Sigmoid colon (tissue), 7 donors: ENCODE measurements at places on chromosomes 5 and 9. TPM values are rescaled to one million over a fixed set of nuclear protein-coding genes. Genes with fewer than 3 reads are reported as not detected.

GRCh38 chr5:140213370-140213983 is 38.5 kb downstream of the CYSTM1 start:
- no peak for DNase-seq
- H3K27ac ChIP-seq, result no peak overlapping the region
- H3K4me3 ChIP-seq, result no peak overlapping the region
- H3K27me3 ChIP-seq, result no peaks in the 10 kb centered on the region
- no peaks in the 10 kb centered on the region for H3K36me3 ChIP-seq

DNA sequence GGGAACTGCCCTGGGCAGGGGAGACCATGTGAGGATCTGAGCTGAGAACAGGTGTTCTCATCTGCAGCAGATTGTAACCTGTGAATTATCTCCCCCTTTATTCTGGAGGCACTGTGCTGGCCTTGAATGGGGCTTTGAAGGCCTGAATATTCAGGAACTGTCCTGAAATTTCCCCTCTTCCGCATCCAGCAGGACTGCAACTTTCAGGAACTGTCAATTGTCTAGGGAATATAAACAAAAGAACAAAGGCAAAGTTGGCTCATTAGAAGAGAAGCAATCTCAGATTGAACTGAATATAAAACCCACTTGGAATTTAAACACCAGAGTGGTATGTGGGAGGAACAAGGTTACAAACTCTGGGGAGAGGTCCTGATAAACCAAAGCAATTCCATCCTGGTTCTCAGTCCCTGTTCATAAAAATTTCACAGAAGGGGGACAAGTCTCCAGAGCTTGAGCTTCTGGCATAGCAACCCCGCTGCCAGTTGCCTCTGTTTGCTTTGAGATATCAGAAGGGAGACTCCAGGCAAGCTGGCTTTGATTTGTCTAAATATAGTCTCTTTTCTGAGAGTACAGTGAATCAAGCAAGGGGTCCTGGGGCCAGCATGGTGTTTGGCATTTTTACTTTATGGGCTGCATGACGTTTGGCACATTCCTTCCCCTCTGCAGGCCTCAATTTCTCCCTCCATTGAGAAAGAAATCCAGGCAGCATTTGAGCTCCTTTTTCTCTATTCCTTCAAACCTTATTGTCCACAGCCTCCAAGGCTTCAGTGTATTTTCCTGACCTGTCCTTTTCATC is 47.5 kb downstream of the ADRB2 start:
- H3K36me3 ChIP-seq, result no peaks in the 10 kb centered on the region
- no peak for DNase-seq
- H3K27ac ChIP-seq, result no peak overlapping the region

GRCh38 chr5:16413166-16413860 is 52.3 kb downstream of the ZNF622 start:
- H3K4me1 ChIP-seq, result no peaks in the 10 kb centered on the region
- DNase-seq, result no peak
- no peak overlapping the region for H3K4me3 ChIP-seq
- no peaks in the 10 kb centered on the region for H3K36me3 ChIP-seq

DNA sequence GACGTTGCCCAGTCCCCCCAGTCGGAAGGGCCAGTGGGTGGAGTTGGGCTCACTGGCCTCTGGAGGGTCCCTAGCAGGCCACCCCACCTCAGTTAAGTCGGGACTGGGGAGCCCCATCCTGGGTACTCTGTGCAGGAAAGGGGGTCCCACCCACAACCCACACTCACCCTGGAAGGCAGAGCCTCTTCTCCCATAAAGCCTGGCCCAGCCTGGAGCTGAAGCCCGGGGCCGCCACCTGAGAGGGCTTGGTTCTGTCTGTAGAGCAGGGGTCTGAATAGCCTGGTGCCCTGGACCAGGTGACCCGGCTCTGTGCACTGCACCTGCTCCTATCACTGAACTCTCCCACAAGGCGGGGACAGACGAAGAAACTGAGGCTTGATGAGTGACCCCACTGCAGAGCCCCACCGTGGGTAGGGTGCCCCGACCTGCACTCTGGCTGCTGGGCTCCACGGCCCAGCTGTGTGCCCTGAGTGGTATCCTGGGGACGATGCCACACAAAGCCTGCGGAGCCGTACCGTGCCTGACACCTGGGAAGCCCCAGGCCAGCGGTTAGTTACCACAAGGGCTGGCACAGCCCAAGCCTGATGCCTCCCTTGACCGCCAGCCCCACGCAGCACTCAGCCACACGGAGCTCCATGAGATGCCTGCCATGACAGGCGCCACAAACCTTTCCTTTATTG is 7.3 kb downstream of the PTGES2 start:
- no peaks in the 10 kb centered on the region for H3K27me3 ChIP-seq
- H3K4me3 ChIP-seq, result no peak overlapping the region
- H3K36me3 ChIP-seq, result peaks cover 48% of the 10 kb centered on the region
- H3K4me1 ChIP-seq, result peaks cover 14% of the 10 kb centered on the region

GRCh38 chr9:17928768-17929167 is 349.9 kb downstream of the SH3GL2 start:
- H3K4me3 ChIP-seq, result no peak overlapping the region
- no peak overlapping the region for H3K27ac ChIP-seq
- H3K27me3 ChIP-seq, result no peaks in the 10 kb centered on the region
- no peaks in the 10 kb centered on the region for H3K36me3 ChIP-seq
- DNase-seq, result no peak
- H3K4me1 ChIP-seq, result no peaks in the 10 kb centered on the region

DNA sequence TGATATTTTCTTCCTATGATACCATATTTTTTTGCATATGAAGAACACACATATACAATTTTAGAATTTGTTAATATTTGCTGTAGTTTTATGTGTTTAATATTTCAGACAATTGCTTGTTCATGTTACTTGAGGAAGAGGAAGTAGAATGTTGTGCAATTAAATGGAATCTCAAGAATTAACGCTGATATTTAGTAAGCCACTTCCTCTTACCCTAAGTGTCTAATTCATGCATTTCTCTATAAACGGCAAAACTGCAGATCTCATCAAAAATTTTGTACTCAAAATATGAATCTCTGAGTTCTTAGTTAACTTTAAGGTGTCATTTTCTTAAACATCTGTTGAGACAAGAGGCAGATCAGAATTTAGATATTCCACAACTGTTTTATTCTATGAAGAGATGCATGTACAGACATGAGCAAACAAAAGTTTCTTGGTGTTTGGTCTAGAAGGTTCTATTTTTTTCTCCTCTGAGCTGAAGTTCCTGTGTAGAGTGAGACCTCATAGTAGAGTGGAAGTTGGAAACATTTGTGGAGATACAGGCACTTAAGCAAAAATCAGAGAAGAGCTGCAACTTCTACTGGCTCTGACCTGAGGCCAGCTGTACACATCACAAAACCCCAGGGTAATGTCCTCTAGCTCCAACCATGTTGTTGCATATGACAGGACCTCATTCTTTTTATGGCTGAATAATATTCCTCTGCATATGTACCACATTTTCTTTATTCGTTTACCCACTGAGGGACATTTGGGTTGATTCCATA is 16.6 kb upstream of the TGFBI start:
- no peak overlapping the region for H3K4me3 ChIP-seq
- H3K36me3 ChIP-seq, result no peaks in the 10 kb centered on the region
- H3K27me3 ChIP-seq, result no peaks in the 10 kb centered on the region
- peak overlapping the region; percentile 28 for H3K27ac ChIP-seq
- peaks cover 22% of the 10 kb centered on the region for H3K4me1 ChIP-seq

- H3K27ac ChIP-seq, result peak overlapping the region; percentile 81
- no peak overlapping the region for H3K4me3 ChIP-seq
- H3K36me3 ChIP-seq, result no peaks in the 10 kb centered on the region
- peaks cover 20% of the 10 kb centered on the region for H3K4me1 ChIP-seq
- no peak for DNase-seq
Measured at GRCh38 chr9:108443019-108443633, 412.7 kb downstream of the ACTL7B start.

DNA sequence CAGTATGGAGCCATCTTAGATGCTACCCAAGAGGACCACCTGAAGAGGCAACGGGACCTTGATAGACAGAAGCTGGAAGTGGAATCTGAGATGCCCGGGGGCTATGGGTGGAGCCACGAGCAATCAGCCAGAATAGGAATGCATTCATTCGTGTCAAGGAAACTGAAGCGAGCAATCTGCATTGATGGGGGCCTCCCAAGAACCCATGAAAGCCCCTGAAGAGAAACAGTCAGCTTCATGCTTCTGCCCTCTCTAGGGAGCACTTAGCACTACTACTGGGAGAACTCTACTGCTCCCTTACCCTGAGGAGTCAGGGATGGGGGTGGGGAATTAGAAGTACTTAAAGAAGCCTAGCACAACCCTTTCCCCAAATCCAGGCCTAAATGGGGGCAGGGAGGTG is 51.9 kb upstream of the TCERG1 start:
- H3K36me3 ChIP-seq, result no peaks in the 10 kb centered on the region
- H3K4me3 ChIP-seq, result no peak overlapping the region
- no peaks in the 10 kb centered on the region for H3K27me3 ChIP-seq
- no peak for DNase-seq
- H3K27ac ChIP-seq, result no peak overlapping the region

- H3K4me3 ChIP-seq, result no peak overlapping the region
- peak overlapping the region; percentile 33 for H3K27ac ChIP-seq
- H3K4me1 ChIP-seq, result no peaks in the 10 kb centered on the region
Measured at GRCh38 chr5:38758774-38759600, 86.8 kb upstream of the OSMR start.

DNA sequence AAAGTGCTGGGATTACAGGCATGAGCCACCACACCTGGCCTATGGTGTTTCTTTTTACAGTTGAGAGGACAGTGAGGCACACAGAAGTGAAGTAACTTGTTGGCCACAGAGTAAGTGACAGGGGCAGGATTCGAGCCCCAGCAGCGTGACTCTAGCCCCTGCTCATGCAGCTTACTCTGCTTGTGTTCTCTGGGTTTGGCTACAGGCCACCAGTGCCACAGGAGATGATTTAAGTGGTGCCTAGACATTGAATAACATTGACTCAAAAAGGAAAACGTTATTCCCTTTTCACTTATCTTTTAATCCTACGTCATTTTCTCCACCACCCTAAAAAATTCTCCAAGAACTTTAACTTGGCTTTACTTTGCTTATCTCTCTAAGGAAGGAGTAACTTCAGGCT is 61.4 kb downstream of the SNX24 start:
- no peaks in the 10 kb centered on the region for H3K36me3 ChIP-seq
- no peaks in the 10 kb centered on the region for H3K4me1 ChIP-seq
- no peak overlapping the region for H3K4me3 ChIP-seq
- no peaks in the 10 kb centered on the region for H3K27me3 ChIP-seq
- H3K27ac ChIP-seq, result no peak overlapping the region

- H3K4me3 ChIP-seq, result no peak overlapping the region
- no peaks in the 10 kb centered on the region for H3K4me1 ChIP-seq
- H3K27me3 ChIP-seq, result no peaks in the 10 kb centered on the region
- DNase-seq, result no peak
- peaks cover 72% of the 10 kb centered on the region for H3K36me3 ChIP-seq
Measured at GRCh38 chr5:149617760-149618306, 36.5 kb downstream of the ARHGEF37 start.

- H3K4me3 ChIP-seq, result no peak overlapping the region
- H3K36me3 ChIP-seq, result no peaks in the 10 kb centered on the region
- DNase-seq, result peak; percentile 71
- no peak overlapping the region for H3K27ac ChIP-seq
- no peaks in the 10 kb centered on the region for H3K27me3 ChIP-seq
- no peaks in the 10 kb centered on the region for H3K4me1 ChIP-seq
Measured at GRCh38 chr5:142906863-142907671, 136.9 kb downstream of the ARHGAP26 start.

DNA sequence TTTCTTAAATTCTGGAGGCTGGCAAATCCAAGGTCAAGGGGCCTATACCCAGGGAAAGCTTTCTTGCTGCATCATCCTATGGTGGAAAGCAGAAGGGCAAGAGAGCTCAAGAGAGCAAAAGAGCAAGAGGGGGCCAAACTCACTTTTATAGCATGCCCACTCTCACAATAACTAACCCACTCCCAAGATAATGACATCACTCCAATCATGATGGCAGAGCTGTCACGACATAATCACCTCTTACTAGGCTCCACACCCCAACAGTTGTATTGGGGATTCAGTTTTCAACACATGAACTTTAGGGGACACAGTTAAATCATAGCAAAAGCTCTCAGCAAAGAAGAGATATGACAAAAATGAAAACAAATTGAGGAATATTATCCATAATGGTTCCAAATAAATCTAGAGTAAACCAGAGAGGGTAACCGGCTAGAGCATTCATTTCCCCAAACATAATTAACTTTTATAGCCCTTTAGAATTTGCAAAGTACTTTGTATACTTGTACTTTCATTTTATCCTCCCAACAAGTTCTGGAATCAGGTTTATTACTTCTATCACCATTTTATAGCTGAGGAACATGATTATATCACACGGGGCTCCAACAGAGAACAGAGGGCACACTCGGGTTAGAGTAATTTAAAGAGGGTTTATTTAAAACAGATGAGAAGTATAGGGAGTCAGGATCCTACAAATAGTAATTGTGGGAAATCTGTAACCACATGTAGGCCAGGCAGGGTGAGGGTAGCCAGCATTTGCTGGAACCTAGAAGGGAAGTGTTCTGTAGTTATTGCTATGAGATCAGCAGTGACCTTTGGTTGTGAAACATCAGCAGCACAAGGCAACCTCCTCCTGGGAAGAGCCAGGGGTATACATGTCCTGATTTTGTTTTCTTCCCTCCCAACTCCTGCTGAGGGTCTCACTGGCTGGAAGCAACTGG is 7.2 kb upstream of the TARS1 start:
- no peaks in the 10 kb centered on the region for H3K4me1 ChIP-seq
- no peaks in the 10 kb centered on the region for H3K36me3 ChIP-seq
- H3K4me3 ChIP-seq, result no peak overlapping the region
- no peak overlapping the region for H3K27ac ChIP-seq

GRCh38 chr9:127626752-127627493 is 14.8 kb downstream of the STXBP1 start:
- DNase-seq, result no peak
- no peaks in the 10 kb centered on the region for H3K36me3 ChIP-seq
- H3K27ac ChIP-seq, result no peak overlapping the region
- no peaks in the 10 kb centered on the region for H3K27me3 ChIP-seq
- no peak overlapping the region for H3K4me3 ChIP-seq

- peaks cover 92% of the 10 kb centered on the region for H3K27me3 ChIP-seq
- DNase-seq, result no peak
- no peak overlapping the region for H3K4me3 ChIP-seq
- no peaks in the 10 kb centered on the region for H3K4me1 ChIP-seq
Measured at GRCh38 chr5:73420666-73421065, 27.9 kb downstream of the FOXD1 start.

DNA sequence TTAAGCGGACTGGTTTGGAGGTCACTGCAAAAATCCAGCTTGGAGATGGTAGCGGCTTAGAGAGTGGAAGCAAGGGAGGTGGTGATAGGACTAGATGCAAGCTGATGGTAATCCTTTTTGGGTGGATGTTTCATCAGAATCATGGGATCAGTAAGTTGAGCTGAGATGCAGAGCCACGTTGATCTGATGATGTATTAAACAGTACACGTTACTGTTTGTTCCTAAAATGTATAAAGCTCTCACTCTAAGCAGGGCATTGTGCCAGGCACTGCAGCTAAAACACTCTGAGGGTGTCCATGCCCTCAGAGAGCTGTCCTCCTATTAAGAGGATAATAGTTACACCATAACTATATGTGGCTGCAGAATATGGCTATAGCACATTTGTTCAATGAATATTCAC is 93.1 kb downstream of the JAKMIP2 start:
- H3K4me3 ChIP-seq, result no peak overlapping the region
- peak; percentile 75 for DNase-seq
- H3K4me1 ChIP-seq, result peaks cover 2% of the 10 kb centered on the region
- H3K27me3 ChIP-seq, result no peaks in the 10 kb centered on the region
- H3K36me3 ChIP-seq, result no peaks in the 10 kb centered on the region

WWC1 gene
- 1.1 TPM for total RNA-seq

GPR151 gene
- not detected for total RNA-seq

RMRP gene
- total RNA-seq, result 2,523 TPM

AK8 gene
- 0.36 TPM for total RNA-seq

LCP2 gene
- 17.2 TPM for total RNA-seq
